CD4-positive, alpha-beta T cell treated with Interleukin-6 for 4 hours (primary cell): ENCODE measurements at places on chromosomes 3 and 15.
A peak's percentile ranks its signal among the peaks of the same experiment; 100 is the strongest.

- no peak for DNase-seq
Observed at GRCh38 chr15:89383365-89384175, 48.9 kb upstream of the POLG start.

- DNase-seq = no peak
Observed at GRCh38 chr3:194351952-194352536, 916 bp upstream of the CPN2 start.

DNA sequence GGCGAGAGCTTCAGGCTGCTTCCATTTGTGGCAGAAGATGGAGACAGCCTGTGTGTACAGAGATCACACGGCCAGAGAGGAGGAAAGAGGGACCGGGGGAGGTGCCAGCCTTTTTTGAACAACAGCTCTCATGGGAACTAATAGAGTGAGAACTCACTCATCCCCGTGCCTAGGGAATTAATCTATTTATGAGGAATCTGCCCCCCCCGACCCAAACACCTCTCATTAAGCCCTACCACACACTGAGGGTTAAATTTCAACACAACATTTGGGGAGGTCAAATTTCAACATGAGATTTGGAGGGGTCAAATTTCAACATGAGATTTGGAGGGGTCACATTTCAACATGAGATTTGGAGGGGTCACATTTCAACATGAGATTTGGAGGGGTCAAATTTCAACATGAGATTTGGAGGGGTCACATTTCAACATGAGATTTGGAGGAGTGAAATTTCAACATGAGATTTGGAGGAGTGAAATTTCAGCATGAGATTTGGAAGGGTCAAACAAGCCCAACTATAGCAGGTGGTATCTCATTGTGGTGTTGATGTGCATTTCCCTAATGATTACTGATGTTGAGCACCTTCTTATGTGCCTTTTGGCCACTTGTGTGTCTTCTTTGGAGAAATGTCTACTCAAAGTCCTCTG, 20.6 kb upstream of the RFTN1 start:
- DNase-seq = no peak

- DNase-seq = no peak
Observed at GRCh38 chr3:155519078-155519477, 225.6 kb upstream of the STRIT1 start.

- DNase-seq = no peak
Observed at GRCh38 chr3:158381262-158381868, 189.6 kb upstream of the MLF1 start.

GRCh38 chr3:14363991-14364390, 38.4 kb upstream of the SLC6A6 start:
- no peak for DNase-seq

DNA sequence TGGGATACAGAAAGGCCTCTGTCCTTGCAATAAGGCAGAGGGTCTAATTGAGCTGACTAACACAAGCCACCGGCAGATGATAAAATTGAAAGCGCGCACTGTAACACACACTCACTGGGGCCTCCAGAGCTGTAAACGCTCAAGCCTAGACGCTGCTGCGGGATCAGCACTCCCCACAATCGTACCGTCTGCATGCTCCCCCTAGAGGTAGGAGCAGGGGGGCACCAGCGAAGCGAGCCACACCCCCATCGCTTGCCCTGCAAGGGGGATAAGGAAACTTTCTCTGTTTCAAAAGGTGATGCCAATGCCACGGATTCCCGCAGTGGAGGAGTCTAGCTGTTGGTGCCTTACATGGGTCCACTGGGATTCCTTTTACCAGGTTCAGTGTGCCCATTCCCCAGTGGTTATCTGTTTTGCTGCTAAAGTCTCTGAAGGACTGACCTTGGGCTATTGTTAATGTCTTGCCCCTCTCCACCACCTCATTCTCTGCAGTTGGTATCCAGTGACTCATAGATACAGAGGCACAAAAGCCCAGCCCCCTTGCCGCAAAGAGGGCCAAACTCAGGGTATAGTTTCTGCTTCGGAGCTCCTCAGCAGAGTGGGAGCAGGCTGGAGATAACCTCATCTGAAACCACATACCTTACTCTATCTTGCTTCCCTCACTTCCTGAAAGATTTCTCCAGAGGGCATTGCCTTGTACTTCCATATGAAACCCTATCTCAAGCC, 139.3 kb upstream of the KBTBD8 start:
- DNase-seq = no peak

- DNase-seq = peak; percentile 20
Observed at GRCh38 chr3:189233225-189233858, 61.6 kb downstream of the TPRG1 start.

DNA sequence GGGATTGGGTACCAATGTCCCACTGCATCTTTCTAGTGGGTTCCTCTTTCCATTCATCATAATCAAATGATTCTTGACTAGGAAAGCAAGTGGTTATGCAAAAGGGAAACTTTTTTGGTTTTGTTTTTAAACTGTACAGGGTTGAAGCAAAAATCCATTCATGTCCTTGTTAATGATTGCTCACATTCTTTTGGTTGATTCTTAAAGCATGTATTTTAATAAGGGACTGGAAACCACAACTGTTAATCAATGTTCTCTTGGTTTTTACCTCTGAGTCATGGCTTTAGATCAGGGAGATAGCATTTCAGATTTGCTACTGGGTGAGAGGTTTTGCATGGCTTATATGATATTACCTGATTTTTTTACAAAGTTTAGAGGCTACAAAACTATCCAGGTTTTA, 371.7 kb upstream of the RGMA start:
- DNase-seq = no peak

DNA sequence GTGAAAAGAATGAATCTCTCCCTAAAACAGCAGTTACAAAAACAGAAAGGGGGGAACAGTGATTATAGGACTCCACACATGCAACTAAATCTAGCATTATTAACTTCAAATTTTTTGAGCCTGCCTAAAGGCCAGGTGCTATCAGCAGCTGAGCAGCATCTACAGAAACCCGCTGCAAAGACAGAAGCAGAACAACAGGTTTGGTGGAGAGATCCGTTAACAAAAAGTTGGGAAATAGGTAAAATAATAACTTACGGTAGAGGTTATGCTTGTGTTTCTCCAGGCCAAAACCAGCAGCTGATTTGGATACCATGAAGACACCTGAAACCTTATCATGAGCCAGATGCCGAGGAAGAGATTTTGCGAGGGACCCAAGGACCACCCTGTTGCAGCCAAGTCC, 201.6 kb upstream of the UBE3A start:
- no peak for DNase-seq

DNA sequence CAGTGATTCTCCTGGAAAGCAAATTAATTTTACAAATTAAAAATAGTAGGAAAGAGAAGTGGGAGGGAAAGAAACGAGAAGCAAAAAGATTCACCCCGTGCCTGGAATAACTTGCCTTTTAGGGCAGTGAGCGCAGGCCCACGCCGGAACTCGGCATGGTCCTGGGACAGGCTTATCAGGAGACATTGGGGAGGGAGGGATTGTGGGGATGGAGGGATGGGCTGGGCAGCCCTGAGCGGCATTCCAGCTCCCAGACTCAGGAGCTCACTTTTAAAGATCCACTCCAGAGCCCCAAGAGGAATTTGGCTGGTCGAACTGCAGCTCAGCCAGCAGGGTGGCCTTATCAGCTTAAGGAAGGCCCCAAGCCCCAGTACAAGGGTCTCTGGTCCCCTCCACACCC, 117.9 kb downstream of the ADCY5 start:
- DNase-seq = no peak

DNA sequence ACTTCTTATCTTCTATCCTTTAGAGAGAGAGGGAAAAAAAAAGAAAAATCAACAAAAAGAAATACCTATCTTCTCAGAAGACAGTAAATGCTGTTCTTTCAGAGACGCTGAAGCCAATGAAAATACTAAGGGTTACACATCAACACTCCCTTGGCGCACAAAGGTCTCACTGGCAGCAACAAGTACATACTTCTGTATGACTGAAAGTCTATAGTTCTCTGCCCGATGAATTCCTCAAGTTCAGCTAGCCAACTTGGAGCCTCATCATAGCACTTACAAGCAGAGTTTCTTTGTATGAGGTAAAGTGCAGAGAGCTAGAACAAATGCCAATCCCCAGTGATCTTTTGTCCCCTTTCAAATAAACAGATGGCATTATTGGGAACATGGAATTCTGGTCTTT, 62.7 kb downstream of the CPNE4 start:
- no peak for DNase-seq

GRCh38 chr3:112303764-112304325, 9.8 kb upstream of the SLC9C1 start:
- DNase-seq = peak; percentile 35

DNA sequence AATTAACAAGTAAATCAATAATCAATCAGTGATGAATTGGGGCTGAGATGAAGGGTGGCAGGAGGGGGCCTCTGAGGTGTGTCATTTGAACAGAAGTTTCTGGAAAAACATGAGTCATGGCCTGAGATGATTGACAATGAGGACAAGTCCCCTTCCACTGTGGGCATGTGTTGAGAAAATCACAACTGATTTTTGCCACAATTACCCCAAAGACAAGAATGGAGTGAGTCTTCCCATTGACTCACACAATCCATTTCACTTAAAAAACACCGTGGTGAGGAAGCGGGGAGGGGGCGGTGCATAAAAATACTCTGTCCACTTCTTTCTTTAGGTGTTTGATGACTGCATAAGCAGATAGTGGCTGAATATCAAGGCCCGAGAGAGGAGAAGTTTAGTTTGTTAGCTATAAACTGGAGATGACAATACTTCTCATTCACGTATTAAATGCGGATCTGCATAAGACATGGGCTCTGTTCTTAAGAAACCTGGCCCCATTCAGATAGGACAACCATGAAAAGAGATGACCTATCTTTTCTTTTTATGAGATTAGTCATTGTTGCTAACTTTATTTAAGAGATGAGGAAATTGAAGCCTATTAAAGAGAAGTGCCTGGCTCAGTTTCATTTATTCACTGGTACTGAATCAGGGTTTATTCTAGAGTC, 34.7 kb downstream of the SHC4 start:
- DNase-seq = no peak

- no peak for DNase-seq
Observed at GRCh38 chr3:45776611-45777010, 19.7 kb downstream of the SLC6A20 start.

DNA sequence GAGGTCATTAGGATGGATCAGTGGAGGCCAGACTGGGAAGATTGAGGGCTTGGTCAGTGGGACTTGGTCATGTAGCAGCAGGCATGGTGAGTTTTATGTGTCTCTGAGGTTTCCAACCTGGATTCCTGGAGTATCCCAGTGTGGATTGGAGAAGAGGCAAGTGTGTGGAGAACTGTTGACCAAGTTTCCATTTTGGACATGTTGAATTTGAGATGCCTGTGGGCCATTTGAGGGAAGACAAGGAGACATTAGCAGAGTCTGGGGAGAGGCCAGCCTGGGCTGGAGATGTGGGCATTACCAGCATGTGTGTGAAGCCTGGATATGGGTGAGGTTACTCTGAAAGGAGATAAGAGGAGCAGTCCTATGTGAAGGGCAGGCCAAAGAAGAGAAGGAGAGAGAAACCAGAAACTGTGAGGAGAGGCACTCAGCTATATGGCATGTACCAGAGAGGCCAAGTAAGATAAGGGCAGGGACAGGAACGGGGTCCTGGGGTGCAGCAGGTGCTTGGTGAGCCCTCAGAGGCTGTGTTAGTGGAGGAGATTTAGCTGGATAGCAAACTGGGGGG, 4.3 kb downstream of the SLC25A38 start:
- DNase-seq = no peak

DNA sequence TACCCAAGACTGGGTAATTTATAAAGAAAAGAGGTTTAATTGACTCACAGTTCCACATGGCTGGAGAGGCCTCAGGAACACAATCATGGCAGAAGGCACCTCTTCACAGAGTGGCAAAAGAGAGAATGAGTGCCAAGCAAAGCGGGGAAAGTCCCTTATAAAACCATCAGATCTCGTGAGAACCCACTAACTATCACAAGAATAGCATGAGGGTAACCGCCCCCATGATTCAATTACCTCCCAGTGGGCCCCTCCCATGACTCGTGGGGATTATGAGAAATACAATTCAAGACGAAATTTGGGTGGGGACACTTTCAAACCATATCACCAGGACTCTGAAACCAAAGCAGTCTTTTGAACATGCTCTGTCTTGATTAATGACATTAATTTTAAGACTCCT, 7.0 kb downstream of the RTP3 start:
- DNase-seq = peak; percentile 15

DNA sequence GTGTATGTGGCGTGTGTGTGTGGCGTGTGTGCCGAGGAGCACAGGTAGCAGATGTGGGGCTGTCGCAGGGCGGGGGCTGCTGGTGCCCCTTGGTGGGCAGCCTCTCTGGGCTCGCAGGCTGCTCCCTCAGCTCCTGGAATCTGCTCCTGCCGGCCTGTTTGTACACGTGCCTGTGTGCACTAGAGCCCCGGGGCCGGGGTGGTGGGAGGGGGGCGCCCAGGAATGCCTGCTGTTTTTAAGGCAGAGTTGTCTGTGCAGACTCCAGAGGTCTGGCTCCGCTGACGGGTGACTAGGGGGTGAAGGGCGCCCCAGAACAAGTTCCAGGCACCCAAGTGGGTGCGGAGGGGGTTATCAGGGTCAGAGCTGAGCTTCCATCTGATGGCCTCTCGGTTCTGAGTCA, 112.2 kb downstream of the FBLN2 start:
- DNase-seq = no peak

DNA sequence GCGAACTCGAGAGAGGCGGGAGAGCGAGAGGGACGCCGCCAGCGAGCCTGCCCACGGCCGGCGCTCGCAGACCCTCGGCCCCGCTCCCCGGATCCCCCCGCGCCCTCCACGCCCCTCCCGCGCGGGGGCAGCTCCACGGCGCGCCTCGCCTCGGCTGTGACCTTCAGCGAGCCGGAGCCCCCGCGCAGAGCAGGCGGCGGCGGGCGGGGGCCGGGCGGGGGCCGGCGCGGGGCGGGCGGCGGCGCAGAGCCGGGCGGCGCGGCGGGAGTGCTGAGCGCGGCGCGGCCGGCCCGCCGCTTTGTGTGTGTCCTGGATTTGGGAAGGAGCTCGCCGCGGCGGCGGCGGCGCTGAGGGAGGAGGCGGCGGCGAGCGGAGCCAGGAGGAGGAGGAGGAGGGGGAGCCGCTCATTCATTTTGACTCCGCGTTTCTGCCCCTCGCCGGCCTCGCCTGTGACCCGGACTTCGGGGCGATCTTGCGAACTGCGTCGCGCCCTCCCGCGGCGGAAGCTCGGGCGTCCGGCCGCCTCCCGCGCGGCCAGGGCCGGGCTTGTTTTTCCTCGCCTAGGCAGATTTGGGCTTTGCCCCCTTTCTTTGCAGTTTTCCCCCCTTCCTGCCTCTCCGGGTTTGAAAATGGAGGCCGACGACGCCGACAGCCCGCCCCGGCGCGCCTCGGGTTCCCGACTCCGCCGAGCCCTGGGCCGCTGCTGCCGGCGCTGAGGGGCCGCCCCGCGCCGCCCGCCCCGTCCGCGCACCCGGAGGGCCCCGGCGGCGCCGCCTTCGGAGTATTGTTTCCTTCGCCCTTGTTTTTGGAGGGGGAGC, 524 bp downstream of the IGF1R start:
- DNase-seq = peak; percentile 57

DNA sequence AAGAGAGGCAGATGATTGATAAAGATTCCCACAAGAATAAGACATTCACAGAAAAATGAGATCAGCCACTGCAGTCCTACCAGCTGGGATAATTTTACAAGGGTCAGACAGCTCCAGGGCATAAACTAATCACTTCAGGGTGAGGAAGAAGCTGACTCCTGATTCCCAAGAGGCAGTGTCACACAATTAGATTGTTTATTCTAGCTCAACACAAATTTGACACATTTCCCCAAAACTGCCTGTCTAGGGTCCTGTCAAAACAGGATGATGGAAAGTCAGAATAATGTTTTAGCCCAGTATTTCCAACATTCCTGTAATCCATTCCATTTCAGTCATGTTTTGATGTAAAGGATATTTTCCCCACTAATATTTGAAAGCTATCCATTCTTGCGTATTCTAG, 110.8 kb downstream of the TNIK start:
- no peak for DNase-seq
